ENCODE measurements at places on chromosomes 4 and X.

DNA sequence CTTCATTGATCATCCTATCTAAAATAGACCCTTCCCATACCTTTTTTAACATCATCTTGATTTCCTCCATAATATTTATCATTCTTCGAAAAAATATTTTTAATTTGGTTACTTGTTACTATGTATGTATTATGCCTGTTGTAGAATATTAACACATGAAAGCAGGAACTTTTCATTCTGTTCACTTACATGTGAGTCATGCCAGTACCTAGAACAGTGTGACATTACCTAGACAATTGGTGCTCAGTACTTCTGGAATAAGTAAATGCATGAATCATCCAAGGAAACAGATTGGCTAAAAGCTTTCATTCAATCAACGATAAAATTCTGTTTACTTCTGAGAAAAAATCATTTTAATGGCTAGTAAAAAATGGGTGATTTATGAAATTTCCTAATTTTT lies 76.4 kb downstream of the CXXC4 start:
- no peak for DNase-seq

DNA sequence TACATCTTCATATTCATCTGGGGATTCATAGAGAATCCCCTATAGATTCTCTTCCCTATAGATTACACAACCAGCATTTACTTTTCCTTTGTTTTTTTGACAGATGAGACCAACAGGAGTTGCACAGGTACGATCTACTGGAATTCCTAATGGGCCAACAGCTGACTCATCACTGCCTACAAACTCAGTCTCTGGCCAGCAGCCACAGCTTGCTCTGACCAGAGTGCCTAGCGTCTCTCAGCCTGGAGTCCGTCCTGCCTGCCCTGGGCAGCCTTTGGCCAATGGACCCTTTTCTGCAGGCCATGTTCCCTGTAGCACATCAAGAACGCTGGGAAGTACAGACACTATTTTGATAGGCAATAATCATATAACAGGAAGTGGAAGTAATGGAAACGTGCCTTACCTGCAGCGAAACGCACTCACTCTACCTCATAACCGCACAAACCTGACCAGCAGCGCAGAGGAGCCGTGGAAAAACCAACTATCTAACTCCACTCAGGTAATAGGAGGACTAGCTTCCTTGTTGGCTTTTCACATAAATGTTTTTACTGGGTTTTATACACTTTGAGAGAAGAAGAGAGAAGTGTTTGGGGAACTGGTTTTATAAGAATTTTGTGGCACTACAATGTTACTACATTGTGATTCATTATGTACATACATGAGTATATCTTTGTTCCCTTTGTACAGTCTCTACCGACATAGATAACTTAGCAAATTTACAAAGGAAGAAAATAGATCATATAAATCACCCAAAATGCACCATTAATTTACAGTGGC lies 137.2 kb downstream of the DIPK2B start:
- DNase-seq, result no peak

- DNase-seq, result no peak
Measured at GRCh38 chr4:129337228-129337620, 241.3 kb downstream of the C4orf33 start.

DNA sequence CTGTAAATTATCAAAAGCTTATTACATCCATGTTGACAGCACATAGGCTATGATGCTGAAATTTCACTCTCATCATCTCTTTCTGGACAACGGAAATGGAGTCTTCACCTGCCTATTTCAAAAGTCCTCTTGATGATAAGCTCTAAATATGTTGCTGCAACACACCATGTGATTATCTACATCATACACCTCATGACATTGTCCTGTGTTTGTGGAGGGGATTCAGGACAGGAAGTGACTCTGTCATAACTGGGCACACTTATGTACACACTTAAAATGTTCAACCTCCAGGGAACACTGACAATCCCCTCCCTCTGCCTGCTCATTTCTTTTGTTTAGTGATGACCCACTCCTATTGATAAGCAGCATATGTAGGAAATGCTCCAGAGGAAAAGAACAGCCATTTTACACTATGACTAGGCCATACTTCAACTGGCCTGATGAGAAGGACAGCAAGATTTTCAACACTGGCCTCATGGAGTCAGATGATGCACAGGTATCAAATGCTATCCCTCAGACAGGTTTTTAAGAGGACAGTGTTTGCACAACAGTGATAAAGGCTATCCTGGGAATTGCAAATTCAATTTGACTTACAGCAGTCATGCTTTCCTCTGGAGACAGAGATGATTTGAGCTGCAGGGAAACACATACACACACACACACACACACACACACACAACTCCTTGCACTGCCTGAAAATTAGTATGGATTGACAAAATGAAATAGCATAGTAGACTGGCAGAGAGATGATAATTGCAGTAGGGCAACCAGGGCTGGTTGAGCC lies 163.3 kb upstream of the RASGEF1B start:
- DNase-seq, result no peak

- no peak for DNase-seq
Measured at GRCh38 chr4:99817309-99817890, 773 bp downstream of the DAPP1 start.

GRCh38 chrX:39477762-39478120 lies 620.0 kb downstream of the BCOR start:
- no peak for DNase-seq

GRCh38 chr4:23174179-23174578 lies 481.4 kb downstream of the GBA3 start:
- no peak for DNase-seq

DNA sequence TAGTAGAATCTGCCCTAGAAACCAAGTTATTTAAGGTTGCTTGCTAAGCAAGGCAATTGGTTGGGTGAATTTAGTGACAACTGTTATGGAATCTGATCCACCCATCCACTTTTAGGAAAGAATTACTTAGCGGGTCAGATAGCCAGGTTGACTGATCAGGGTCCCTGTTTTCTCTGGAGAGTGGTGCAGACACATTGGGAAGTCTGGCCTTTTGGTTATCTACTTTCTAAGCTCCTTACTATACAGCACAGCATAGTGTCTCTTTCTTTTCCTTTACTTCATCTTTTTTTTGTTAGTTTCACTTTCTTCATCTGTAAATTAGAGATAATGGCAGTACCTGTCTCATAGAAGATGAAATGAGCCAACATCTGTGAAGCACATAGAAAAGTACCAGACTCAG lies 7.4 kb downstream of the HERC3 start:
- no peak for DNase-seq

All from fibroblast of skin of abdomen (primary cell).